ENCODE measurements at places on chromosomes 16 and 17.
A peak's percentile ranks its signal among the peaks of the same experiment; 100 is the strongest.

DNA sequence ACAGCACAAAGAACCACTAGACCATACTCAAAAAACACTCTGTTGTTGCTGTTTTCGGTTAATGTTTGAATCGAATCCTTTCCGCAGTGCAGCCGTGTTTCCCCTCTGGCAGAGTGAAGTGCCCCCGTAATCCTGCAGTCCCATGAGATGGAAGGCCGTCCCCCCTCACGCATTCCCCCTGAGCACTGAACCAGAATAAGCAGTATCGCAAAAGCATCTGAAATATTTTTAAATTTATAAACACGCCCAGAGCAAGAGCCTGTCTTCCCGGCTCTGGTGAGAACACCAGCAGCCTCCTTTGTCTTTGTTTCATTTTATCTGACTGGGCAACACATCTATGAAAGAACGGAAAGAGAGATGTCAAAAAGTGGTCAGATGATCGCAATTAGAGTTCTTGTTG, 121.0 kb upstream of the ADAMTS18 start:
- DNase-seq: peak; percentile 9

DNA sequence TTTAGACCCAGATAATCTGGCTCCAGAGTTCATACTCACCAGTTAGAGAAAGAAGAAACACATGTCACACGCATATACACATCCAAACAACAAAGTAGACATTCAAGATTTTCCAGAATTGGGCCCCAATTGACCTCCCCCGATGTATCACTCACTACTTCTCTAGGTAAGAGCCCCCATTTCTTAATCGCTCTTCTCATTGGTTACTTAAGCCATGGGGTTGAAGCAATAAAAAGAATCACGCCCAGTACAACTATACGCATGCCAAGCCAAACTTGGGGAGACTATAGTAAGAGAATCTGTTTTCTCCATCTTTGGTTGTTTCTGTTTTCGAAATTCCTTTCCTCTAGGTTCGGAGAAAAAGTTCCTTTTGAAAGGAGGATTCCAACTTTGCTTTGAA, 565 bp downstream of the DDX52 start:
- no peak for DNase-seq

DNA sequence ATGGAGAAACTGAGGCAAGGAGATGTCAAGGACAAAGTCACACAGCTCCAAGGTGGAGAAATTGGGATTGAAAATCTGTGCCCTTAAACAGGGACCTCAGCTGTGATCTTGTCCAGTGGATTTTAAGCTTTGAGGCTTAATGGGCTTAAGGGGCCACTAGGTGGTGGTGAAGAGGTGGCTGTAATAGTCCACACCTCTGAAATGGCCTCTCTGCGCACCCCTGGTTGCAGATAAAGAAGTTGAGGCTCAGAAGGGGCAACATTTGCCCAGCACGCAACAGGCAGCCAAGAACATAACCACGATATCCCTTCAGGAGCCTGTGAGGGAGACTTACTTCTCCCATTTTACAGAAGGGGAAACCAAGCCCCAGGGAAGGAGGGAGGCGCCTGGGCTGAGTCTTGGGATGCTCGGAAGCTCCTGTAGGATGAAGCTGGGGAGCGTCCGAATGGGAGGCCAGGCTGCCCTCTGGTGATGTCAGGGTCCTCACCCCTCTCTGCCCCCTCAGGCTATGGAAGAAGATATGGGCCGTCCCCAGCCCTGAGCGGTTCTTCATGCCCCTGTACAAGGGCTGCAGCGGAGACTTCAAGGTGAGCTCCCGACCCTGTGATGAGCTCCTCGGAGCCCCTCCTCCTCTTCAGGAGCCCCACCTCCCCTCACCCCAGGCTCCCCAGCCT, 43.7 kb downstream of the IL21R start:
- no peak for DNase-seq

GRCh38 chr16:62805221-62805857, 769.1 kb upstream of the CDH8 start:
- no peak for DNase-seq

GRCh38 chr16:3716831-3717234, 491 bp downstream of the TRAP1 start:
- peak; percentile 29 for DNase-seq

DNA sequence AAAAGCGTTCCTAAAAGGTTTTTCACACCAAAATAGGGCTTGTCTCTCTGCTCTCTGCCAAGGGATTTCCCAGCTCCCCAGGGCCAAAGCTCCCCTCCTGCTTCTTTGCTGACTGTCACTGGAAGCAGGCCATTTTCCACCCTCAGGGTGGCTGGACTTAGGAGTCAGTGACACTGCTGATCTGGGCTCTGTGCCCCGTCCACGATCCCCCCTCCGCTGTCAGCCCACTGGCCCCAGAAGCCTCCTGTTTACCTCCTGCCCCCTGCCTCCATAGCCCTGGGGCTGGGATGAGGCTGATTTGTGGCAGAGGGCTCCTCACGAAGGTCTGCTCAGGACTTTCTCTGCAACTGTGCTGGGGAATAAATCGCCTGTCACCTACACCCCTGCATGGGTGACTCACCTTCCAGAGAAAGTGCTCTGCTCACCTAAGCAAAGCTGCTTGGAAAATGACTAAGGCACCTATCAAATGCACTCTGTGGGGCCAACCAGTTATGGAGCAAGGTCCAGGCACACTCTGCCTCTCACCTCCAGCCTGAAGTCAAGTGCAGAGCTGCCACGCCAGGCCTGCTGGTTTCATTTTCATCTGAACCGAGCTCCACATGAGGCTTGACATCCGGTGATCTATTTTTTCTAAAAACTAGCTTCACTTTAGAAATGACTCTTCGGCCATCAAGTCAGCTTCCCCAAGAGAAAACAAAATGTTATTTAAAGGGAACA, 4.9 kb downstream of the MAP3K14 start:
- no peak for DNase-seq

- DNase-seq: no peak
Measured at GRCh38 chr16:76885776-76886537, 305.0 kb upstream of the MON1B start.

GRCh38 chr17:66378296-66378695, 75.9 kb downstream of the PRKCA start:
- no peak for DNase-seq

GRCh38 chr16:80909720-80910119, 97.0 kb downstream of the CMC2 start:
- no peak for DNase-seq

DNA sequence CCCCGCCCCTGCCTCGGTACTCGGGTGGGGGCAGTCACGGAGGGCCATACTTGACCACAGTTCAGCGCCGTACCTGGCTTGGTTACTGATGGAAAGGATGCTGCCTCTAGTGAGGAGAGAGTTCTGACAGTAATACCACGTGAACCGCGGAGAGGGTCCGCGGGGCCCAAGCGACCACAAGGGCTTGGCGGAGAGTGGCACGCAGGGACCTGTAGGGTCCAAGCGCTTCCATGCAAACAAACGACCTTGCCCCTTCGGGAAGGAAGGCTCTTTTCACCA, 9.2 kb downstream of the KDM6B start:
- DNase-seq: no peak

GRCh38 chr16:20611975-20612481, 35.9 kb upstream of the ACSM2B start:
- no peak for DNase-seq

- peak; percentile 53 for DNase-seq
Measured at GRCh38 chr17:11487469-11487868, 110.8 kb upstream of the DNAH9 start.

DNA sequence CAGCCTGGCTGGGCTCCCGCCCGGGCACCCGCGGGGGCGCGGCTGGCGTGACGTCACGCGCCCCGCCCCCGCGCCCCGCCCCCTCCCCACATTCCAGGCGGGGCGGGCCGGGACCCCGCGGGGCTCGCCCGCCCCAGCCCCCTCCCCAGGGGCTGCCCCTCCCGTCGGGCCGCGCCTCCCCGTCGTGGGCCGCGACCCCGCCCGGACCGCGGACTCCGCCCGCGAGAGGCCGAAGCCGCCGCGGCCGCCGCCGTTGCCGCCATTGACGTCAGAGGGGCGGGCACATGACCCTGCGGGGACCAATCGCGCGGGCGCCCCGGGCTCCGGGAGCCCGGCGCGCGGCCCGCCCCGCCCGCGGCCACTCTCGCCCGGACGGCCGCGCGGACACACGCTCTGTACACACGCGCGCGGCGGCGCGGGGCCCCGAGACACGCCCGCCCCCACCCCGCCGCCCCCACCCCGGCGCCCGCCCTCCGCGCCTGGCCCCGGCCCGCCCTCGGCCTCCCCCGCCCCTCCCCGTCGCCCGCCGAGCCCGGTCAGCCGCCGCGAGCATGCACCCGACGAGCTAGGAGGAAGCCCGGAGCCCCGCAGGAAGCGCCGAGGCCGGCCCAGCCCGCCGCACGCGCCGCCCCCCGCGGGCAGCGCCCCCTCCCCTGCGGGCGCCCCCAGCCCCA, at the start of gene CMIP:
CMIP (plus strand) TSS at position 361 of the 674 bp plus-strand sequence.
- peak; percentile 73 for DNase-seq

- DNase-seq: no peak
Measured at GRCh38 chr17:39062846-39063680, 88.4 kb downstream of the PLXDC1 start.

DNA sequence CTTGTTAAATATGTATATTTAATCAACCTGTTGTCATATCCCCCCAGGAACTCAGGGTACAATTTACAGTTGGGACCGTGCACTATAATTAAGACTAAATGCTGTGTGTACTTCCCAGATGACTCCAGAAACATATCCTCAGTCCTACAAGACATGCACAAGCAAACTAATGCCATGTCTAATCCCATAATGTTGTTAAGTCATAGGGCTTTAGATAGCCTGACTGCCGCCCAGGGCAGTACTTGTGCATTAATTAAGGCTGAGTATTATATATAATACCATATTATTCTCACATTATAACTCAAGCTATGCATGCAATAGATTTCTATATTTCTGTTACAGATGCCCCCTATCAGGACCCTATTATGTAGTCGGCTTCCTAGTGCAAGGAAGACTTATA, 20.1 kb upstream of the CPHXL start:
- no peak for DNase-seq

- DNase-seq: no peak
Measured at GRCh38 chr17:57406981-57407286, 150.6 kb downstream of the MSI2 start.

DNA sequence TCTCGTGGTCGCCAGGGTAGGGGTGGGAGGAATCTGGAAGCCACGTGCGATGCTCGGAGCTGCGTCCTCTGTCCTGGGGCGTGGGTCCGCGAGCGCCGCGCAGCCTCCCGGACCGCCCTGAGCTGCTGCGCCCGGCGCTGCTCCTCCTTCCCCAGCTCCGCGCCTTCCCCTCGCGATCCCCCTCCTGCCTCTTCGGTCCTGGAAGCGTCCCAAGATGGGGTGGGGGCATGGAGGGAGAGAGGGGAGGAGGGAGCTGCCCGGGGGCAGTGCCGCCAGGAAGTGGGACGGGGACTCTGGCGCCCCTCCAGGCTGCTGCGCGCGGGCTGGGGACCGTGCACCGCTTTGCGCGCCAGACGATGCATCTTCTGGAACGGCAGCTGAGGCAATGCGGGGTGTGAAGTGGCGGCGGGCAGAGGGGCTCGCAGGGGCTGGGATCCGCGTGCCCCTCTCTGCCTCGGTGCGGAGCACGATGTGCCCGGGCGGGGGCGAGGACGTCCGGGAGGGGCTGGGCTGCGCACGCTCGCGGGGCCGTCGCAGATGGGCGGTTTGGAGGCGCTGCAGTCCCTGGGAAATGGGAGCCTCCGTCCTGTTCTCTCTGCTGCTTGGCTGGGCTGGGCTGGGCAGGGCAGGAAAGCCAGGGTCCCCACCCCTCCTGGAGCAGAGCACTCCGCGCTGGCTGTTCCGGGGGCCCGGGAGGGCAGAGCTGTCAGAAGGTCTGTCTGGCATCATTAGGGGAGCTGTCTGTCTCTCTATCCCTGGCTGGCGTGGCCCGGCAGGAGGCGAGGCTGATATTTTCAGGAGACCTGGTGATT, 388.0 kb downstream of the SEC14L1 start:
- peak; percentile 56 for DNase-seq

- DNase-seq: no peak
Measured at GRCh38 chr16:81478876-81479511, 34.4 kb downstream of the CMIP start.

DNA sequence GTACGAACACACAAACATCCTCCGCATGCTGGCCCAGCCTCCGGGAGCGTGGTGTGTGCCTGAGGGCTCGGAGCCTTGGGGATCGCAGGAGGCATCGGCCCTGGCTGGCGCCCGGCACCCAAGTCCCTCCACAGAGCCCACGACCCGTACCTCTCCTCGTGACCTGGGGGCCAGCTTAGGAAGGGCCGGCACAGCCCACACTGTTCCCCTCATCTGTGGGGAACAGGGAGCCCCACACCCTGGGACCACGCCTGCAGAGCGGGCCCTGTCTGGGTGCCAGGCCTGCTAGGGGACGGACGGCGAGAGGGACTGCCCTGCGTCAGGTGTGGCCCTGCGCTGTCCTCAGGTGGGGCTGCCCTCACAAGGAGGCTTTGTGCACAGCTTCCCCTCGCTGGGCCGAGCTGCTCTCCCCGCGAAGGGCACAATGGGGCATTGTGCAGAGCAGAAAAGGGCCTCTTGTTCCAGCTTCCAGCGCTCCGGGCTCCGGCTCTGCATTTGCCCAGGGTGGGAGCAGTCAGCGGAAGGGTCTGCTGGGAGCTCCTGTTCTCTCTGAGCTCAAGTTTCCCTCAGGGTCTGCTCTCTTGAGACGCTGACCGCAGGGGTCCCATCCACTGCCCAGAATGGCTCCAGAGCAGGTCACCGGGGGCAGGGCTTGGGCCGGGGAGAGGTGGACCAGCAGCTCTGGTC, 1.7 kb upstream of the LMF1 start:
- no peak for DNase-seq

DNA sequence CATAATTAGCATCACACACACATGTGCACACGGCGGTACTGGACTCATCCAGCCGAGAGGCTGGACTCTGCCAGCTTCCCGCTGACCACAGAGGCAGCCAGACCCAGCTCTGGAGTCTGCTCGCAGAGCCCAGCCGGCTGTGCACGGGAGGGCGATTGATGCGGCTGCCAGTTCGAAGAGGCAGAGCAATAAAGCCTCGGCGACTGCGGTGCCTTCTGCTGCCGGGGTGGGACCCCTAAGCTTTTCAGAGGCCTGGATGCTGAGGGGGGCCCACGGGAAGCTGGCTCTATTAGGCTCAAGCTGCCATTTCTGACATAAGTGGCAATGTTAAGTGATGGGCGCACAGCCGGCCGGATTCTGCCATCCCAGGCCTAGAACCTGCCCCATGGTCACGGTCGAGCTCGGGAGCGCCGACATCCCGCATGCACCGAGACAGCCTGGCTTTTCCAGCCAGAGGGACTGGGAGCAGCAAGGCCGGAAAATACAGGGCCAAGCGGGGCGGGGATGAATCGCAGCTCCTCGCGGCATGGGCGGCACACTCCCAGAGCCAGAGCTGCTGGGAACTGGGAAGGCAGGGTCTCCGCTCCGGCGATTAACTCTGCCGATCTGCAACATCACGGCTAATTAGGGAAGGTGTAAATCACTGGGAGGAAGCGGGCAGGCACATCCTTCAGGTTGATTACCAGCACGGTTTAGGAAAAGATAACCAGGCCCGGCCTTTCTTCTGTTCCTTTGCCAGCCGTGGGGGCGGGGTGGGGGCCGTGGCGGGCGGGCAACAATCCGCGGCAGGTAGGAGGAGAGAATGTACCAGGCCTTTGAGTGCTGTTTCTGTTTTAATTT, 57.7 kb downstream of the TBC1D16 start:
- no peak for DNase-seq

GRCh38 chr17:43314611-43315011, 80.8 kb upstream of the RNU2-1 start:
- DNase-seq: no peak

- DNase-seq: no peak
Measured at GRCh38 chr17:74134991-74135390, 68.5 kb upstream of the RPL38 start.
